Prostate gland (tissue), 2 donors: ENCODE measurements at places on chromosomes 6 and 20.

DNA sequence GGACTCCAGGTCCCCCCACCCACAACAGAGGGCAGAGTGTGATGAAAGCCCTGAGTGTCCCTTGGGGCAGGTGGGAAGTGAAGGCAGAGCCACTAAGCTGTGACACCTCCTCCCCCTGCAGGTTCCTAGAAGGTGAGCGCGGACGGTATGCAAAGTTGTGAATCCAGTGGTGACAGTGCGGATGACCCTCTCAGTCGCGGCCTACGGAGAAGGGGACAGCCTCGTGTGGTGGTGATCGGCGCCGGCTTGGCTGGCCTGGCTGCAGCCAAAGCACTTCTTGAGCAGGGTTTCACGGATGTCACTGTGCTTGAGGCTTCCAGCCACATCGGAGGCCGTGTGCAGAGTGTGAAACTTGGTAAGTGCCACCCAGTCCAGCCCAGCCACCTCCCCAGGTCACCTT, 159.6 kb upstream of the RNF24 start:
- DNase-seq: no peak

DNA sequence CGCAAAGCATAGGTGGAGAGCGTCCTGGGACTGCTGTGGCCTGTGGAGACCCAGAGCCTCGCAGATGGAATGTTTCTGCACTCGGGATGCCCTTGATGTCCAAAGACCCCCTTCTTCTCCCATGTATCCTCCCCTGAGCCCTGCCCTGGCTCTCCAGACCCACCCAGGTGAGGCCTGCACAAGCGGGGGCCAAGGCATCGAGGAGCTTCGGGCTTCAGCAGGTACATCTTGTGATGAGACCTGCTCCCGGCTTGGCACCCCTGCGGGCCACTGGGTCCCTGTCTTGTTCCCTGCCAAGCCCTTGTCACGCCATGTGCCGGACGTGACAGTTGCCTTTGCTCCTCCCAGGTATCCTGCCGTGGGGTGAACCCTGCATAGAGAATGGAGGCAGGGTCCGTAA, 85.2 kb downstream of the RAMACL start:
- no peak for DNase-seq

DNA sequence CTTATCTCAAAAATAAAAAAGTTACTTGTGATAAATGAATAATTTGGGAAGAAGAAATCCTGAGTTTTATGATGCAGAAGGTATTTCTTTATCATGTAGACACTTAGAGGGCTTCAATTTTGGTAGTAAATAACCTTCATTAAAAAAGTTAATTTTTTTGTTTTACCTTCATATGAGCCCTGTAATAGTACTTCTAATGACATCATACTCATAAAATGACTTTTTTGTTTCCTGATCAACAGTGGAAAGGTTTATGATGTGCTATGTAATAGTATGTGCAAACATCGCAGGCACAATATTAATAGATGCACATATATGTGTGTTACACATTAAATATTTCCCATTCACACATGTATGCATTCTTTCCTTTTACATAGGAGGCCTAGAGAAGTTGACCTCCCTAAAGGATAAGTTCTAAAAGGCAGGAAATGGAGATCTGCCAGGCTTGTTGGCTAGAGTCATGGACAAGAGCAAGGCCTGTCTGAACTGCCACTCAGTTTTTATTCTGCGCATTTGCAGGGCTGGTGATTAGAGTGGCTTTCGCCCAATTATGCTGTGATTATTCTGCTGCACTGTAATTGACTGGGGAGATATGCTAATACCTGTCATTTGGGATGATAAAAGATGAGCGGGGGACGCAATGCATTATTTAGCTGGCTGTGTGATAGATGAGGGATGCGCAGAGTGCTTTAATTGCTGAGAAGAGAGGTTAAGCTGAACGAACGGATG, 272.6 kb downstream of the TMEM242 start:
- no peak for DNase-seq

GRCh38 chr6:65416621-65417020, 290.4 kb downstream of the EYS start:
- DNase-seq: no peak

- DNase-seq: no peak
These were observed 362.4 kb downstream of the UTRN start for GRCh38 chr6:144647406-144647964.

- DNase-seq: no peak
These were observed 34.9 kb upstream of the UTRN start for GRCh38 chr6:144250276-144250675.

GRCh38 chr6:18501663-18502013, 114.5 kb downstream of the RNF144B start:
- DNase-seq: no peak

GRCh38 chr6:35035481-35036030, 105.6 kb downstream of the TCP11 start:
- no peak for DNase-seq
